ENCODE measurements at places on chromosomes 2 and 18. TPM values are rescaled to one million over a fixed set of nuclear protein-coding genes. Genes with fewer than 3 reads are reported as not detected.

The CNDP1 gene
- not detected for total RNA-seq

The CLK1 gene
- 336 TPM for total RNA-seq

DNA sequence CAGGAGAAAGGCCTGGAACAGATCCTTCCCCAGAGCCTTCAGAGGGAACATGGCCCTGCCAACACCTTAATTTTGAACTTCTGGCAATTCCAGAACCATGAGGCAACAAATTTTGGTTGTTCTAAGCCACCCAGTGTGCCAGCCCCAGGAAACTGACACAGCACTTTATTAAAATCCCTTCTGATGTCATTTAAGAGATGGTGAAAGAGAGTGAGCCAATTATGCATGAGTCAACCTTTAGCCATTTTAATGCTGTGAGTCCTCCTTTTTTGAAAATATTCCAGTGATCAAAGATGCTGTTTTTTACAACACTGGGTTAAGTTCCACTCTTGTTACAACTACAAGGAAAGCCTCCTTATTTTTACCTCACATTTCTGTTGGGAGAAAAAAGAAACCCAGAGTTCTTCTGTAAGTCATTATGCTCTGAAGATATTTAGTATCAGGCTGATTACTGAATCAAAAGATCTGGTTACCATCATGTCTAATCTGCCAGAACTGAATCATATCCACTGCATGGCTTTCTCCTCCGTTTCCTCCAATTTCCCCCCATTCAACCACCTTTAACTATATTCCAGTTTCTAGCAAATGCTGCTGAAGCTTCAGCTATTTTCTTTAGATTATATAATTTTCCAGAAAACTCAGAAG lies 235.4 kb downstream of the TXNL1 start:
- no peaks in the 10 kb centered on the region for H3K4me1 ChIP-seq
- no peaks in the 10 kb centered on the region for H3K27me3 ChIP-seq
- H3K4me3 ChIP-seq, result no peak overlapping the region

- no peaks in the 10 kb centered on the region for H3K4me1 ChIP-seq
- no peak overlapping the region for H3K27ac ChIP-seq
- no peak overlapping the region for H3K4me3 ChIP-seq
- no peaks in the 10 kb centered on the region for H3K27me3 ChIP-seq
These were observed 57.0 kb downstream of the CD28 start for GRCh38 chr2:203763241-203763937.

DNA sequence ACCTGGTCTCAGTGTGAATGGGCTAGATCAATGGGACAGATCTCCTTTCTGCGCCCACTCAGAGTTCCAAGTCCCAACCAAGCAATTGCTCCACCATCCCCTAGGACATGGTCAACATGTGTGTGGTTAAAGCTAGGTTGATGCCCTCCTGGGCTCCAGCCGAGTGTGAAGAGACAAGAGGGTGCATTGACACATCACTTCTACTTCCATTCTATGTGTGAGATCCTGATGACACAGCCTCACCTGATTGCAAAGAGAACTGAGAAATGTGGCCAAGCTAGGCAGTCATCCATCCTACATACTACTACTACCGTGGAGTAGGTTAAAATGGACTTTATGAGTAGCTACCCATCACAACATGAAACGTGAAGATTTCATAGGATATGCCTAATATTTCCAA lies 106.8 kb downstream of the NCKAP5 start:
- H3K4me3 ChIP-seq, result no peak overlapping the region
- no peaks in the 10 kb centered on the region for H3K27me3 ChIP-seq
- no peak overlapping the region for H3K27ac ChIP-seq
- no peaks in the 10 kb centered on the region for H3K36me3 ChIP-seq

DNA sequence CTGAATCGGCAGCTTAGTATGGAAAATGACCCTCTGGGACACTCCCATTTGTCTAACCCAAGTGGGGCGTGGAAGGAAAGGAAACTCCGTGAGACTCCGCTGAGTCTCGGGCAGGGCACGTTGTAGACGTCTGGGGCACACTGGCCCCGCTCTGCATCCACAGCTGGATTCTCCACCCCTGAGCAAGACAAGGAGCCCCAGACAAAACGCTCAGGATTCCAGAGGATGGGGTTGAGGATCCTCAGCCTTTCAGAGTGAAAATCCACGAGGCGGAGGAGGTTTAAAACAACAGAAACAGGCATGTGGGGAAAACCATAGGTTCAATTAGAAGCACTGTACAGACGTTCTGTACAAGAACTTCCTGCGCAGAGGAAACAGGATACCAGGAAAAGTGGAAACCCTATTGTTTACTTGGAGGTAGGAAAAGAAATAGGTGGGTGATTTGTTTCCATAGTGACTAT lies 124.9 kb upstream of the ZNF236 start:
- no peak overlapping the region for H3K27ac ChIP-seq
- peaks cover 11% of the 10 kb centered on the region for H3K27me3 ChIP-seq
- H3K4me3 ChIP-seq, result no peak overlapping the region
- H3K36me3 ChIP-seq, result no peaks in the 10 kb centered on the region
- H3K4me1 ChIP-seq, result no peaks in the 10 kb centered on the region

DNA sequence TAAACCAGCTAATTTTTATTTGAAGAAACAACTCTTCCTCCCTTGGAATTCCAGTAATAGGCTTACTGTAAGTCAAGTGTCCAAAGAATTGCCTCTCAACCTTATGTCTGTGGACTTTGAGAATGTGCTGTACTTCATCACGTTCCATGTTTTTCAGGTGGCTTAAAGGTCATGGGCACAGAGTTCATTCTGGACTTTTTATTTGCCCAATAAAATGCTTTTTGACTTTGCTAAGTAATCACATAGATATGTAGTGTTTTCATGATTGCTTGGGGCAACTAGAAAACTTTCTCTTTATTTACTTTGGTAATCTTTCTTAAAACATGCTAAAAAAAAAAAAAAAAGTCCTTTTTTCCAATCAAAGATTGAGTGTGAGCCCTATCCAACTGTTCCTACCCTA lies 10.4 kb upstream of the DNAH7 start:
- no peaks in the 10 kb centered on the region for H3K36me3 ChIP-seq
- no peak overlapping the region for H3K27ac ChIP-seq
- H3K27me3 ChIP-seq, result no peaks in the 10 kb centered on the region
- DNase-seq, result no peak
